Mammary epithelial cell (primary cell): ENCODE measurements at places on chromosomes 3 and 15.

DNA sequence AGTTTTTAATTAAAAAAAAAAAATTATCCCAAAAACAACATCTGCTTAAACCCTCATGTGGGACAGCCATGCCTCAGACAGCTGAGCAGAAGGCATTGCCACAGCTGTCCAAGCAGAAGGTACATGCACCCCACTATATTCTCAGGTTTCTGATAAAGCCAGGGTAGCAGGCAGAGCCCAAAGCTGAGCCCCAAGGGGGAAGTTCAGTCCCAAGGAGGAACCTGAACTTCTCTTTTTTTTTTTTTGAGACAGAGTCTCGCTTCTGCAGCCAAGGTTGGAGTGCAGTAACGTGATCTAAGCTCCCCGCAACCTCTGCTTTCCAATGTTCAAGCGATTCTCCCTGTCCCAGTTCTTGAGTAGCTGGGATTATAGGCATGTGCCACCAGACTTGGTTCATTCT lies 33.2 kb downstream of the MKRN2 start:
- DNase-seq, result no peak

DNA sequence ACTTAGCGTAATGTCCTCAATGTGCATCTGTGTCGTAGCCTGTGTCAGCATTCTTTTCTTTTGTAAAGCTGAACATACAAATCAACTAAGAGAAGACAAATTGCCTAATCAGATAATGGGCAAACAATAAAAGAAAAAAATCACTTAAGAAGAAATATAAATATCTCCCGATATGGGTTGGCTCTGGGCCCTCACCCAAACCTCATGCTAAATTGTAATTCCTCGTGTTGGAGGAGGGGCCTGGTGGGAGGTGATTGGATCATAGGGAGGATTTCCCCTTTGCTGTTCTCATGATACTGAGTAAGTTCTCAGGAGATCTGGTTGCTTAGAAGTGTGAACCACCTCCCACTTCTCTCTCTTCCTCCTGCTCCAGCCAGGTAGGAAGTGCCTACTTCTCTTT lies 285.0 kb upstream of the LYSMD4 start:
- DNase-seq, result no peak

DNA sequence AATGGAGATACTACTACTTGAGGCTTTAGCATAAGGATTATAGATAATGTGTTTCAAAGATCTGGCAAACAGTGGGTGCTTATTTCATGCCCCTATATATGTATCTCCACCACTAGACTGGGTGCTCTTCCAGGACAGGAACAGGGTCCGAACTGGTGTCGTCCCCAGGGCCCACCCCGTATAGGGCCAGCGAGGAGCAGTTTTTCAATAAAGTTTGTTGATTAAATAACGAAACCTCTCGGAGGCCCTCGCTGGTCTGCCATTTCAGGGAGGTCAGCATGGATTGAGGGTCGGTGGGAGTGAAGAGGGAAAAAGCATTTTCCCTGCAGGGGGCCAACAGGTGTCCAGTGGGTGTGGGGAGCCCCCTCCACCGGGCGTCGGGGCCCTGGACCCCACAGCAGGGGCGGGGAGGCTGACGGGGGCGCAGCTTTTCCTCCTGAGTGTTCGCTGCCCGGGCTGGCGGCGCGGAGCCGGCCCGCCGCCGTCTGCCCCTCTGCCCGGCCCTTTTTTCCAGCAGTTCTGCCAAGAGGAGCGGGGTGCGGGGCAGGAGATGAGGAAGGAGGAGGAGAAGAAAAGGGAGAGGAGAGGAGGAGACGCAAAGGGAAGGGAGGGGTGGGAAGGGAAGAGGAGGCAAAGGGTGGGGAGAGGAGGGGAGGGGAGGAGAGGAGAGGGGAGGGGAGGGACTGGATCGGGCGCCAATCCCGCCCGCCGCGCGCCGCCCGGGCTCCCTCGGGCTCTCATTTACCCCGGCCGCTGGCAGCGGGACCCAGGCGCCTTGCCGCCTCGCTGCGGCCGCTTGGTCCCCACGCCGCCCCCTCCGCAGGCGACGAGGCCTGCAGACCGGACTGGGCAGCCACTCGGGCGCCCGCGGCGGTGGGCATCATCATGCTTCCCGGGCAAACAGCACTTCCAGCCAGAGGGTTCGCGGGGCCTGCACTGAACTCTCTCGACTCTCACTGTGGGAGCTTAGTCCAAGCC lies 66.3 kb downstream of the ISG20 start:
- DNase-seq, result no peak

DNA sequence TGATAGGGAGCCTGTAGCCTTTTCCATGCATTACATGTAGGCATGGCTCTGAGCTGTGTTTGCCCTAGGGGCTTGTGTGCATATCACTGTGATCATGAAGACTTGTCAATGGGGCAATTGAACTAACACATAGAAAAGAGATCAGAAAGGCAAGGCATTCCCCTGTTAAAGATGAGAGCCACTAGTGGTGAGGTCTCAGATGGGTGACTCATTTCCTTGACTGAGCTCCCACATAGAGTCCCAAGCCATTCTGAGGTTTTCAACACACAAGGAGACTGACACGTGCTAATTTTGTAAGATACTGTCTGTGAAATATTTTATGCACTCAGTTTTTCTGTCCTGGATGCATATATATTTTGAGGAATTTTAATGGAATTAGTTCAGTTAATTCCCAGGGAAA lies 53.8 kb downstream of the SAMMSON start:
- DNase-seq, result peak; percentile 2

- DNase-seq, result no peak
These were observed 259.6 kb upstream of the PDZRN3 start for GRCh38 chr3:73884361-73884760.

GRCh38 chr15:90465930-90466567 lies 63.7 kb upstream of the CRTC3 start:
- peak; percentile 43 for DNase-seq

GRCh38 chr15:63277038-63277892 lies at the start of gene APH1B:
Gene APH1B, plus strand, starts transcription at chr15:63277605. Its CDS starts 19 bp downstream, at chr15:63277624.
- peak; percentile 56 for DNase-seq

DNA sequence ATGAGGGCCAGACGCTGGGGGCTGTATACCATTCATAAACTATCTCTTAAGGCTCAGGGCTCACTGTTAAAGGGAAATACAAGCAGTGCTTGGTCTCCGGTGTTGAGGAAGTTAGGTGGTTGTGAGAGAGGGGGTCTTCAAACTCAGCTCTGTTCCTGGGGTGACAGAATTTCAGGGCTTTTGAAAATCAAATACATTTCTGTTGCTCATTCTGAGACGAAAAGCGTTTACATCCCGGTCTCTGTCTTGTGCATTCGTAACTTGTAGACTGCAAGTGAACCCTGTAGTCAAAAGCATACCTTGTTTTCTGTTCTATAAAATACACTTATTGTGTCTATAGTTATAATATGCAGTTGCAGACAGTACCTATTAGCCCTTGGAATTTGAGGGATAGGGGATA lies 1.7 kb downstream of the SLCO3A1 start:
- DNase-seq, result no peak

DNA sequence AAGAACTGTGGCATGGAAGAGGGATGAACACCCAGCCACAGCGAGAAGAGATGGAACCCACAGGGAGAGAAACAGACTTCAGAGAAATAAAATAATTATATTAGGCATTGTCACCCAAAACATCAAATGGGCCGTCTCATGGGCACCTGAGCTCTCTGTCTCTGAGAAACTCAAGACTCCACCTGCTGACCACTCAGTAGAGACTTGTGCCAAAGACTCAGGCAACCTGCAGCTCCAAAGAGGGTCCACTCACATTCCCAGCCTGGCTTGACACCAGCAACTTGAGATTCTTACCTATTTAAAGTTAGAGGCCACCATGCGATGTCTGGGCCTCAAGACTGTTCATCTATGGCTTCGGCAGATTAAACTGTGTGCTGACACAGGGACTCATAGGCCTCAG lies 12.0 kb downstream of the SEMA5B start:
- no peak for DNase-seq

DNA sequence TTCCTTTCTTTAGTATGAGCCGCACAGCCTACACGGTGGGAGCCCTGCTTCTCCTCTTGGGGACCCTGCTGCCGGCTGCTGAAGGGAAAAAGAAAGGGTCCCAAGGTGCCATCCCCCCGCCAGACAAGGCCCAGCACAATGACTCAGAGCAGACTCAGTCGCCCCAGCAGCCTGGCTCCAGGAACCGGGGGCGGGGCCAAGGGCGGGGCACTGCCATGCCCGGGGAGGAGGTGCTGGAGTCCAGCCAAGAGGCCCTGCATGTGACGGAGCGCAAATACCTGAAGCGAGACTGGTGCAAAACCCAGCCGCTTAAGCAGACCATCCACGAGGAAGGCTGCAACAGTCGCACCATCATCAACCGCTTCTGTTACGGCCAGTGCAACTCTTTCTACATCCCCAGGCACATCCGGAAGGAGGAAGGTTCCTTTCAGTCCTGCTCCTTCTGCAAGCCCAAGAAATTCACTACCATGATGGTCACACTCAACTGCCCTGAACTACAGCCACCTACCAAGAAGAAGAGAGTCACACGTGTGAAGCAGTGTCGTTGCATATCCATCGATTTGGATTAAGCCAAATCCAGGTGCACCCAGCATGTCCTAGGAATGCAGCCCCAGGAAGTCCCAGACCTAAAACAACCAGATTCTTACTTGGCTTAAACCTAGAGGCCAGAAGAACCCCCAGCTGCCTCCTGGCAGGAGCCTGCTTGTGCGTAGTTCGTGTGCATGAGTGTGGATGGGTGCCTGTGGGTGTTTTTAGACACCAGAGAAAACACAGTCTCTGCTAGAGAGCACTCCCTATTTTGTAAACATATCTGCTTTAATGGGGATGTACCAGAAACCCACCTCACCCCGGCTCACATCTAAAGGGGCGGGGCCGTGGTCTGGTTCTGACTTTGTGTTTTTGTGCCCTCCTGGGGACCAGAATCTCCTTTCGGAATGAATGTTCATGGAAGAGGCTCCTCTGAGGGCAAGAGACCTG lies 13.2 kb downstream of the GREM1 start:
- DNase-seq, result peak; percentile 24

- DNase-seq, result no peak
These were observed 42.8 kb downstream of the NKIRAS1 start for GRCh38 chr3:23873941-23874340.

DNA sequence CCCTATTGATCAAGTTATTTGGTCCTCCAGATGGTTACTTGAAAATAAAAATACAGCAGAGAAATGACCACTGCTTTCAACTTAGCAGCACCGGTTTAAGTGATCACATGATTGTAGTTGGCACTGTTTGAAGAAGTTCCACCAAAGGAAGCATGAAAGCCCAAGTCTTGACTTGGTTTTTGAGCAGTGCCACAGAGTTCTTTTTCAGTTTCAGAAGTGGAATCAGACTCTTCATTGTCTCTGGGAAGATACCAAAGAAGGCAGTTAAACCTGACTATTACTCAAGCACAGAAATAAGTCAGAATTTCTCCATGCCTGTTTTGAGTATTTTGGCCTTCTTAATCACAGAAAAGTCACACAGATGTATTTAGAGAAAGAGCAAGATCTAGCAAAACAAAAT lies 66.7 kb downstream of the BBX start:
- no peak for DNase-seq

GRCh38 chr3:57755368-57755675 lies 787 bp upstream of the SLMAP start:
- peak; percentile 68 for DNase-seq

DNA sequence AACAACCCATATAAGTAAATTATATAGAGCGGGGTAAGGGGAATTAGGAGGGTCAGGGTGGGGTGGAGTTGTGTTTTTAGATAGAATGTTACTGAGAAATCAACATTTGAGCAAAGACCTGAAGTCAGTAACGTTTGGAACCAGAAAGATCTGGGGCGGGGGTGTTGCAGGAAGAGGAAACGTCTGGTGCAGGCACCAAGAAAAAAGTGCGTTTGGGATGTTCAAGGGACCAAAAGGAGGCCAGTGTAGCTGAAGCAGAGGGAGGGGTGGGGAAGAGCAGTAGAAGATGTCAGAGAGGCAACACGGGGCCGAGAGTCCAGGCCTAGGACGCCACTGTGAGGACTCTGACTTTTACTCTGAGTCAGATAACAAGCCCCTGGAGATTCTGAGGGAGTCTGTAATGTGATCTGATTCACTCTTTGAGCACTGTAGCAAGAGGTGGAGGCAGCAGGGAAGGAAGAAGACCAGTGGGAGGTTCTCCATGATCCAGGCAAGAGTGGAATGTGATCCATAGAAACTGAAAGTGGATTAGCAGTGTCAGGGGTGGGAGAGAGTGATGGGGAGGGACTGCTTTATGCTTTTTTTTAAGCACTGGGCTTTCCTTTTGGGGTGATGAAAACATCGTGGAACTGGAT lies 179.3 kb upstream of the CHRM5 start:
- DNase-seq, result no peak
